ENCODE measurements at places on chromosomes 13 and 19. TPM values are rescaled to one million over a fixed set of nuclear protein-coding genes. Genes with fewer than 3 reads are reported as not detected.

The TPTE2 gene
- total RNA-seq = not detected

The ATP4A gene
- 0.24 TPM for total RNA-seq

The RFPL4A gene
- total RNA-seq = not detected

The C3 gene
- total RNA-seq = 5.9 TPM

The SIGLEC5 gene
- not detected for total RNA-seq

The FCGBP gene
- 0.15 TPM for total RNA-seq

The ACOD1 gene
- total RNA-seq = not detected

The S1PR5 gene
- 7.1 TPM for total RNA-seq

The GRWD1 gene
- total RNA-seq = 94.6 TPM

The KIR2DL4 gene
- not detected for total RNA-seq

The GGN gene
- total RNA-seq = 1.5 TPM

The FOSB gene
- total RNA-seq = 1.7 TPM
